Right cardiac atrium (tissue), 5 donors: ENCODE measurements at places on chromosomes 4 and X. TPM values are rescaled to one million over a fixed set of nuclear protein-coding genes. Genes with fewer than 3 reads are reported as not detected.

DNA sequence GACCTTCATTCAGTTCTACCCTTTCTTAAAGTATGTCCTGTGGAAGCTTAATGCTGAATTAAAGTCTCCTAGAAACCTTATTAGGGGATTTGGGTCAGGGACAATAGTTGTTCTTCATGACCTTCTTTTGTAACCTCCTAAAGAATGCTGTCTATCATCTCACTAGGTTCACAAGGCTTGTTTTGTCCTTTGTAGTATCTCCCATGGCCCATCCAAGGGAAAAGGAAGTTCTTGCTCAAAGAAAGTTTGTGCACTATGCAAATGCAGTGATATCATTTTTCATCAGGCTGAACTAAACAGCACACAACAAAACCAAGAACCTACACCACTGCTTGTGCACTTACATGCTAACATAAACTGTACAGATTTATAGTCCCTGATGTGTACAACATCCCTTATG, 46.6 kb upstream of the PGM2 start:
- DNase-seq: no peak

DNA sequence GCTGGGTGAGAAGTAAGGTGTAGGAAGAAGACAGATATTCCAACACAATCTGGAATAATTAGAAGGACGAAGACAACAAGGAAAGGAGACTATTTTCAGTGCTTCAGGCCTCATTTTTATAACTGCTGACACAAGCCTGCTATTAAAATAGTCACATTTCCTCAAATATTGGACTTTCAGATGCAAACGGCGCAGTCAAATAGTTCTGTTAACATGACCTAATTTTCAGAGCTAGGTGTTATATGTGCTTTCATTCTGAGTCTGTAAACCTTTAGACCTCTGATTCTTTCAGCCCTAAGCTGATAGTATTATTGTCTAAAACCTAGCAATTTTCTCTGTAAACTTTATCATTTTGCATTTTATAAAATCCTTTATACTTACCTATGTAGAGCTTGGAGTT, 261.5 kb downstream of the IL1RAPL1 start:
- no peak for DNase-seq

- no peak for DNase-seq
Observed at GRCh38 chr4:151236036-151236435, 40.9 kb upstream of the PRSS48 start.

DNA sequence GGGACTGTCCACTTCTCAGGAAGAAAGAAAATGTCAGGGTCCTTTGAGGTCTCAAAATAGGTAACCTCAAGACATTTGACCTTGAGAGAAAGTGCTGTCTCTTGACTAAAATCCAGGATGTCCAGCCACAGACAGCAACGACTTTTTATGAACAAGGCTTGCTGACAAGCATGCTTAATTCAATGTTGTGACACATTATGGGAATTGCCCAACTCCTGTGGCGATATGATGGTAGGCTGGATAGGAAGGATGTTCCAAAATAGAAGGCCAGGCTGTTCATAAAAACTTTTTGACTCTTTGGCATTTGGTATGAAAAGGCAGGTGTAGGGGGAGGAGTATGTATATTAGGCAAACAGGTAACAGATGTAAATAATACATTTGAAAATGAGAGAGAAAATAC, 50.8 kb upstream of the EDNRA start:
- no peak for DNase-seq

DNA sequence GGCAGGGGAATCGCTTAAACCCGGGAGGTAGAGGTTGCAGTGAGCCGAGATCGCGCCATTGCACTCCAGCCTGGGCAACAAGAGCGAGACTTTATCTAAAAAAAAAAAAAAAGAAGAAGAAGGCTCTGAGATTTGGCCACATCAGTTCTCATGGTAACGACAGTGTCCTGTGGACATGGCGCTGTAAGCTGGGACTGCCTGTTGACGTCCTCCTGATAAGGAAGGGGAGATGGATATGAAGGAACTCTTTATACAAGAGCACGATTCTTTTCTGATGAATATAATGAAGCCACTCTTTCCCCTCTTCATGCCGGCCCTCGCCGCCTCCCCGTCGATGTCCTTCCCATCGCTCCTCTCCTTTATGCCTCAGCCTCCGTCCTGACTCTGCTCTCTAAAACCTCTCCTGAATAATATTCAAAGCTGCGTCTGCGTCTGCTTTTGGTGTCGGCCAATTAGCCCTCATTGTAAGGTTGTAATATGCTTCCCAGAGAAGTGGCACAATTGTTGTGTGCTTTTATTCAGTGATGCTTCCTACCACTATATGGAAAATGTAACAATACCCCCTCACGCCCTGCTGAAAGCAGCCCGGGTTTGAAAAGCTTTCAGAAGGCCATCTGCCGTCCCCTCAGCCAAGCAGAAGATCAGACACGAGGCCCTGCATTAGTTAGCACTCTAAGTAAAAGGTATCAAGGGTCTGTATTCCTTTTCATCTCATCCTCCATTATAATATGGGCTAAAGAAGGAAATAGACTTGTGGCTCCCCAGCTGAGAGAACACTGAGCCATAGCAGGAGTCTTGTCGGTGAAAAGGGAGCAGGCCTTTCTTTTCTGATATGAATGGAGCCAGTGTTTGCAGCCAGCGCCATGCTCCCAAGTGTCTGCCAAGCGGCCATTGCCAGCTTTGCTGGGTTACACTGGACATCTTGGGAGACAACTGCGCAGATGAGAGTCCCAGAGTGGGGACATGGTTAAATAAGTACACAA, 22.1 kb upstream of the SCOC start:
- no peak for DNase-seq

DNA sequence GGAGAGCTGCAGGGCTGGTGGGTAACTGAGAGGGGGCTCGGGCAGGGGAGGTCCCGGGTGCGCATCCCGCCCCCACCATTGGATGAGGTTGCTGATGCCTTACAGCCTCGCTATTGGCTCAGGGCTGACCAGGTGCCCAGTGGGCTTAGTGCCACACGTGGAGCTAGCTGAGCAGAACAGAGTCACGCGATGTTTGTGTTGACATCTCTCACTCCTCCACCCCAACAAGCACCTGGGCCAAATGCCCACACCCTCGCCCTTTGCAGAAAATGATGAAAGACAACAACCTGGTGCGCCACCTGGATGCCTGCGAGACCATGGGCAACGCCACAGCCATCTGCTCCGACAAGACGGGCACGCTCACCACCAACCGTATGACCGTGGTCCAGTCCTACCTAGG, 31.8 kb downstream of the ATP2B3 start:
- DNase-seq: no peak

- DNase-seq: no peak
Observed at GRCh38 chr4:113212613-113213012, 163.2 kb downstream of the ANK2 start.

DNA sequence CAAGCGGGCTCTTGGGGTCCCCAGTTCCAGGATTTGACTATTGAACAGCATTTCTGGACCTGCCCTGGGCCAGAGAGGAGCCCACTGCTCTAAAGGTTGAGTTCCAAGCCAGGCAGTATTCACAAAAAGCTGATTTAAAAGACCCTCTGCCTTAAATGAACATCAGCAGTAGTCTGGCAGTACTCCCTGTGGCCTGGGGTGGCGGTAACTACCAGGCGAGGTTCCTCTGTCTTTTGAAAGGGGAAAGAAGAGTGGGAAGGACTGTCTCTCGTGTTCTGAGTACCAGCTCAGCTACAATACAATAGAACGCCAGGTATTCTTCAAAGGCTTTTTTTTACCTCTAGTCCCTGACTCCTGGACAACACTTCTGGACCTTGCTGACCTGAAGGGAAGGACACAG, 456.4 kb upstream of the TEX13C start:
- DNase-seq: no peak

- DNase-seq: no peak
Observed at GRCh38 chr4:24564488-24564887, 19.9 kb downstream of the DHX15 start.

The NCAPG gene
- 1.3 TPM for total RNA-seq

DNA sequence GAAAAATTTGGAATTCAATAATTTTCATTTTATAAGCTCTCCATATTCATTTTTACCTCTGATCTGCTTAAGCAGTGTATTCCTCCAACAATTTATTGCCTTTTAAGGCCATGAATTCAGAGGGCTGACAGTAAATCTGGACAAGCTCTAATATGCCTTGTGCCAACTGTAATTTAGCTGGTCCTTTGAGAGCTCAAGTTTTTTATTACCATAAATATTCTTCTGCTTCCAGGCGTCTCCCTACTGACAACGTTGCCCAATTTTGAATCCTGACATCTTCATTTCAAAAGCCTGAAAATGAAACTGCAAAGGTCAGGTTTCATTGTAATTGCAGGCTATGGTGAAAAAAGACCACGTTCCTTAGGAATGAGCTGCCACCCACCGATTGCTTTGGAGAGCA, 95.8 kb upstream of the GEMIN8 start:
- DNase-seq: no peak

The NXF2 gene
- total RNA-seq: not detected

DNA sequence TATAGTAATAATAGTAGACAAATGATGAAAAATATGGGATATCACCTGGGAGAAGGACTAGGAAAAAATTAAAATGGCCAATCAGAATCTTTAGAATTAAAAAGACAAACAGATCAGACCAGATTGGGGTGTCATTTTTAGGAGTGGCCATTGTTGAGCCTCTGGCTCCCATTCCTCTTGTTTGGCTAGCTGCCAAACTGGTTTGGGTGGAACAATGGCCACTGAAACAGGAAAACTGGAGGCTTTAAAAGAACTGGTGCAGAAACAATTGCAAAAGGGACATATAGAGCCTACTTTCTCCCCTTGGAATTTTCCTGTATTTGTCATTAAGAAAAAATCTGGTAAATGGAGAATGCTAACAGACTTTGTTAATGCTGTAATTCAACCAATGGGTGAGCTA, 294.8 kb upstream of the DKK2 start:
- no peak for DNase-seq

The FGD1 gene
- total RNA-seq: 6.3 TPM

The TBC1D9 gene
- 12.7 TPM for total RNA-seq

- DNase-seq: no peak
Observed at GRCh38 chrX:137031517-137032340, 2.1 kb downstream of the GPR101 start.

GRCh38 chr4:3684546-3684945, 81.6 kb upstream of the ADRA2C start:
- no peak for DNase-seq

The WAS gene
- 3.0 TPM for total RNA-seq

DNA sequence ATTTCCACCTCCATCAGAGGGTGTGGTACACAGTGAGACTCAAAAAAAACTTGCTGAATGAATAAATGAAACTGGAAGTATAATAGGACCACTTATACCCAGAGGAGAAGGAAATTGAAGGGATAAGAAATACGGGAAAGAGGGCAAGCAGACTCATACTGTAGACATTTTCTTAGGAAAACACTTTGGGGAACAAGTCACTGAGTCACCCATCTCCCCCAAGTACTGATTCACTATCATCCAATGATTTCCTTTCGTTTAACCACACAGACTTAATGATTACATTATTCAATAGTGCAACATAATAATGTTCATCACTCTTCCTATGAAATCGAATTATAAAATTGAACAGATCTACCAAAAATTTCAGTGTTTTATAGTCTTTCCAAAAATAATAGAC, 97.1 kb downstream of the LDB2 start:
- DNase-seq: no peak

- DNase-seq: no peak
Observed at GRCh38 chr4:98470366-98470765, 188.0 kb downstream of the TSPAN5 start.

- no peak for DNase-seq
Observed at GRCh38 chr4:176261018-176261417, 8.0 kb downstream of the ASB5 start.

The CXorf65 gene
- total RNA-seq: not detected

DNA sequence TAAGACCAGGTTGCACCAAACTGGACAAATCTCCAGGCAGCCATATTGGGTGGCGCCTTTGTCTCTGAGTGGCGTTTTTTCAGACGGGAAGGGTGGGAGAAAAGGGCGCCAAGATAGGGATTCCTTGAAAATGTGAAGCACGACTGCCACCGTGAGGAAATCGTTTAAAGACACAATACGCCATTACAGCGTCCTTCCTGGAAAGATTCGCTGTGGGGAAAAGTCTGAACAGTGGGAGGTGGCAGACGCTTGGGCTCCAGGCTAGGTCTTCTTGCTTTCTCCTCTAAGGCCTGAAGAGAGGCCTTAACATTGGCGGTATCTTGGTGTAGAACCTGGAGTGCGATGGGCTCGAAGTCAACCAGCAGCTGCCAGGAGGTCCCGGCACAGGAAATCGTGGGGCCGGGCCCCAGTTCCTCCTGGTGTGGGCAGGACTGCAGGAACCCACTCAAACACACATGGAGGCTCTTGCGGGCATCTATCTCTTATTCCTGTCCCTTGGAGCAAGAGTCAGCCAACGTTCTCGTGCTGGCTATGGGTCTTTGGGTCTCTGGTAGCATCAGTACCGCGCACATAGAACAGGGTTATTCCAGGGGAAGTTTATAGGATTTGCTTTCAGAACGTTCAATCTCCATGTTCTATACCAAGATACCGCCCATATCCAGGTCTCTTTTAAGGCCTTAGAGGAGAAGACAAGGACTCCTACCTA, 208.8 kb downstream of the OR13H1 start:
- no peak for DNase-seq
